ENCODE measurements at places on chromosomes 11 and 22.

GRCh38 chr22:46149512-46150033 lies 753 bp upstream of the PPARA start:
- DNase-seq, result peak; percentile 58

- DNase-seq, result no peak
These were observed 18.7 kb downstream of the PAX6 start for GRCh38 chr11:31792456-31792855.

- no peak for DNase-seq
These were observed 56.9 kb downstream of the PANX1 start for GRCh38 chr11:94185416-94186084.

- DNase-seq, result no peak
These were observed 387.5 kb downstream of the KCNA4 start for GRCh38 chr11:29629286-29629685.
